ENCODE measurements at places on chromosomes 13 and 19. TPM values are rescaled to one million over a fixed set of nuclear protein-coding genes. Genes with fewer than 3 reads are reported as not detected.

The CCDC61 gene
- 10.8 TPM for total RNA-seq

The TUBA3C gene
- total RNA-seq: not detected

The CYP2B6 gene
- not detected for total RNA-seq

The HTR2A gene
- total RNA-seq: 0.55 TPM

The ZNF135 gene
- total RNA-seq: 2.5 TPM

The PTOV1 gene
- 122 TPM for total RNA-seq

The FUT1 gene
- 3.5 TPM for total RNA-seq

The ZNF681 gene
- 1.4 TPM for total RNA-seq

The ZNF69 gene
- total RNA-seq: 4.4 TPM

The KCNK6 gene
- total RNA-seq: 5.5 TPM

The LMTK3 gene
- total RNA-seq: 2.9 TPM

The ICAM5 gene
- total RNA-seq: 0.86 TPM

The ZDHHC20 gene
- 21.7 TPM for total RNA-seq

The NPAS1 gene
- total RNA-seq: 0.44 TPM

The ZNRF4 gene
- not detected for total RNA-seq

The SKA3 gene
- total RNA-seq: 1.1 TPM

The CPB2 gene
- total RNA-seq: not detected

The ATP4B gene
- not detected for total RNA-seq

The ZNF440 gene
- total RNA-seq: 6.3 TPM

The CPAMD8 gene
- total RNA-seq: 8.9 TPM

GRCh38 chr13:99425485-99426341 lies 75.6 kb upstream of the TM9SF2 start:
- no peak for DNase-seq

GRCh38 chr13:112664501-112665203 lies 25.2 kb upstream of the ATP11A start:
- no peak for DNase-seq

DNA sequence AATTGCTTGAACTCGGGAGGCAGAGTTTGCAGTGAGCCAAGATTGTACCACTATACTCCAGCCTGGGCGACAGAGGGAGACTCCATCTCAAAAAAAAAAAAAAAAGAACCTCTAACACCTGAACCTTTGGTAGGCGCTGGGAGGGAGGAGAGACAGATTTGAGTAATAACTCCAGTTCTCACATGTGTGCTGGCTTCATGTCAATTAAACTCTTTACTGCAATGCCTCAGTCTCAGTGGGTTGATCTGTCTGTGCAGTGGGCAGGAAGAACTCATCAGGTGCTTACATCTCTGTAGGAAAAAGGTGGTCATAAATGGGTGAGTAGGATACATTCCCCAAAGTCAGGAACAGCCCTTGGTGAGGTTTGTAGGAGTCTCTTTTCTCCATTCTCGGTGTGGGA lies 85.1 kb upstream of the ABCC4 start:
- DNase-seq: no peak

- peak; percentile 50 for DNase-seq
Measured at GRCh38 chr19:16420781-16421386, 50.9 kb downstream of the EPS15L1 start.

- no peak for DNase-seq
Measured at GRCh38 chr13:77415253-77416071, 88.6 kb upstream of the MYCBP2 start.

GRCh38 chr13:27334774-27335435 lies 64.3 kb downstream of the RASL11A start:
- no peak for DNase-seq

DNA sequence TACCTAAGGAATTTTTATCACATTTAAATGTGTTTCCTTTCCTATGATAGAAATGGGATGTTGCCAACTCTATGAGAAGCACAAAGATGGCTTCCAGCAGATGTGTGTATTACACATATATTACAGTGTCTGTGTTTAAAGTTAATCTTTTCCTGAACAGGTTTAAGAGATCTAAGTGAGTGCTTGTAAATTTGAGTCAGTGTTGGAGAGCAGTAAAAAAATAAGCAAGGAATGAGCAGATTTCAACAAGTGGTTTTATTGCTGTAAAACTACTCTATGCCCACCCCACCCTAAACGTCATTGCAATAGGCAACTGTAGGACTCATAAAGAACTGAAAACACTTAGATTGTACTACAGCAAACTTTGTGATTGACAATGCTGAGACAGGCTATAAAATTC lies 248.7 kb downstream of the KLF5 start:
- no peak for DNase-seq

GRCh38 chr13:60019119-60019993 lies 144.4 kb downstream of the DIAPH3 start:
- DNase-seq: no peak

DNA sequence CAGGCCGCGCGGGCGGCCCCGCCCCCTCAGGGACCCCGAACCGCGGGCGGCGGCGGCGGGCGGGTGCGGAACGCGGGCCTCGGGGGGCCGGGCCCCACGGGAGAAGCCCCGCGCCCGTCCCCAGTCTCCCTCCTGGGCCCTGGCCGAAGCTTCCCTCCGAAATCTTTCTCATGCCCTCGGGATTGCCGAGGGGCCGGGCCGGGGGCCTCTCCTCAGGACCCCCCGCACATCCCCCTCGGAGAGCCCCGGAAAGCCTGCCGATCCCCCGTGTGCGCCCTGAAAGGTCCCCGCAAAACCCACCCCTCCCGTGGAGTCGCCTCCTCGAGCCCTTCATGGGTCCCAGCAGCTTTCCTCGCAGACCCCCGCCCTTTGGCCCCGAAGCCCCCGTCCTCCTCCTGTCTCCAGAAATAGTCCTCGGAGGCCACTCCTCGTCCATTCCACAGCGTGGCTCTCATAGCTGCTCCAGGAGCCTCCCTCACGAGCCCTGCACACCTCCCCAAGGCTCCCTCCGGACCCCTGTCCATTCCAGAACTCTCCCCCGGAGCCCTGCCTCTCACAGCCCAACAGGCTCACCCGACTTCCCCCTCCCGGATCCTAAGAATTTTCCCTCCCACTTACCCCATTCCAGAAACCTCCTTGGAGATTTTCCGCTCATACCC lies 555 bp downstream of the SAMD4B start:
- peak; percentile 36 for DNase-seq

DNA sequence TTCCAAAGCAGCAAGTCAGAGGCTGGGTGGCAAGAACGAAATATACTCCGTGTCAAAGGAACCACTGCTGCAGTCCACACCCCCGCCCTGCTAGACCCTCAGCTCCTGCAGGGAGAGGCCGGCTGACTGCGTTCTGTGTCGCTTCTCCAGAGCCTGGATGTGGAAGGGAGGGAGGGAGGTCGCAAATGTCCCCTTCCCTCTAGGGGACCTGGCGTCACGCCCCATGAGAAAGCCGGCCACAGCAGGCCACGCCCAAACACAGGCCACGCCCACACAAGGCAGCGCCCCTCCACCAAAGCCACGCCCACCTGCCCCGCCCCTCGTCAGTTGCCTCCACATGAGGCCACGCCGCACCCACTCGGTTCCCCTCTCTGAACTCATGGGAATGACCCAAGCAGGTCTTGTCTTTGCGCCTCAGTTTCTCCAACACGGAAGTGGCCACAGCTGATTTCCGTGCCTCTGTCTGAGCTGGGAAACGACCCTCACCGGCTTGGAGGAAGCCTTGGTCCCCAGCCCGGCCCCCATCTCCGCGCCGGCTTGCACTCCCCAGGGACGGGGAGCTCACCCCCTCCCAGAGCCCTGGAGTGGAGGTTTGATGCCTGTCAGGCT lies 38.4 kb upstream of the TCF3 start:
- peak; percentile 40 for DNase-seq

DNA sequence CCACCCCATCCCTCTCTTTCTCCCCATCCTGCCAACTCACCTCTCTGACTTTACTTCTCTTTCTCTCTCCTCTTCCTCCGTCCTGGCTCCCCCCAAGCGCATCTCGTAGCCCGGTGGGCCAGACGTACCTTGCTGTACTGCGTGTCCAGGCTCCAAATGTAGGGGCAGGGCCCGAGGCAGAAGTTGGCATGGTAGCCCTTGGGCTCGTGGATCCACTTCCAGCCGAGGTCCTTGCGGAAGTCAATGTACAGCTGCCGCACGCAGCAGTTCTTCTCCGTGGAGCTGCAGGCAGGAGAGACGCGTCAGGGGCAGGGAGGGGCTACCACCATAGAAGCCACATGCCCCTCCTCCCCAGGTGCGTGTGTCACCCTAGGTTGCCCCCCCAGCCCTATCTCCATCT lies 21.7 kb downstream of the TGFB1 start:
- DNase-seq: no peak

- no peak for DNase-seq
Measured at GRCh38 chr13:44028734-44029133, 149.0 kb downstream of the LACC1 start.

DNA sequence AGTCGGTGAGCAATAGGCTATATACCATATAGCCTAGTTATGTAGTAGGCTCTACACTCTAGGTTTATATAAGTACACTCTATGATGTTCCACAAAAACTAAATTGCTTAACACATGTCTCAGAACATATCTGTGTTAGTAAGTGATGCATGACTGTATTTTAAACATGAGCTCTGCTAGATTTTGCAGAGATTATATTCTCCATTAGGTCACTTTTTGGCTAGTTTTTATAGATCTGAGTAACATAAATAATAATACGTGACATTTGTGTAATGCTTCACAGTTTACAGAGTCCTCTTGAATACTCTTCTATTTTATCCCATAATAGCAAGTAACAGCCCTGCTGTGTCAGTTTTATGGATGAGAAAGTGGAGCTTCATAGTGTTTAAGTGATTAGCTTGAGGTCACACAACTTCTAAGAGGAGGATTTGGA lies 47.8 kb downstream of the NDFIP2 start:
- DNase-seq: no peak

- DNase-seq: no peak
Measured at GRCh38 chr19:27920774-27921173, 1292.2 kb downstream of the UQCRFS1 start.

- no peak for DNase-seq
Measured at GRCh38 chr19:3124630-3125029, 11.2 kb upstream of the GNA15 start.

DNA sequence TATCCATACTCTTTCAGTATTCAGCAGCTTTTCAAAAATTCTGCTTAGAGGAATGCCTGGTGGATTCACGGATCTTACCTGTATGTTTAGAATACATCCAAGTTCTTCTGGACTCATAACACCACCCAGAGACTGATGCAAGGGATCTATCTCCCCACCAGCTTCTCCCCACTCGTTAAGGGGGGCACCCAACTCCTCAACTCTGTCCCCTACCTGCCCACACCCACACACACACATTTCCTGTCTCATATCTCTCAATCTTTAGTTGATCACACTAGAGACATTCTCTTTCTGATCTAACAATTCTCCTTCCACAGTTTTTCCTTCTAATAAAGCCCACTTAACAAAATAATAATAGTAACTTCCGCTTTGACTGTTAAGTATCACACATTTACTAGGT lies 110.1 kb downstream of the DLEU7 start:
- DNase-seq: no peak

DNA sequence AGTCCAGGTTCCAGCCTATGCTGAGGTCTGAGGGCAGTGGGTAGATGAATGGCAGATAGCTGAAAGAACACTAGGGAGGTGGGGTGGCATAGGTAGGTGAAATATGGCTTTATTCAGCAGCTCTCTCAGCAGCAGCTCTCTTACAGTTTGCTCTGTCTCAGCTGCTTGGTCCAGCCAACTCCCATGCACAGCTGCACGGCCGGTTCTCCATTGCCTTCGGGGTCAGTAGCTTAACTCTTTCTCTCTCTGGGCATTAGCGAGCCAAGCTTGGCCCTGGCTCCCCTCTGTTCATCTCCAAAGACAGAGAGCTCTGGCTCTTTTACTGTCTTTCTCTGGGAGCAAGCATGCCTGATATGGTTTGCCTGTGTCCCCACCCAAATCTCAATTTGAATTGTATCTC lies 151.9 kb downstream of the MYO16 start:
- no peak for DNase-seq

GRCh38 chr13:73089213-73089612 lies 30.4 kb downstream of the KLF5 start:
- DNase-seq: no peak

DNA sequence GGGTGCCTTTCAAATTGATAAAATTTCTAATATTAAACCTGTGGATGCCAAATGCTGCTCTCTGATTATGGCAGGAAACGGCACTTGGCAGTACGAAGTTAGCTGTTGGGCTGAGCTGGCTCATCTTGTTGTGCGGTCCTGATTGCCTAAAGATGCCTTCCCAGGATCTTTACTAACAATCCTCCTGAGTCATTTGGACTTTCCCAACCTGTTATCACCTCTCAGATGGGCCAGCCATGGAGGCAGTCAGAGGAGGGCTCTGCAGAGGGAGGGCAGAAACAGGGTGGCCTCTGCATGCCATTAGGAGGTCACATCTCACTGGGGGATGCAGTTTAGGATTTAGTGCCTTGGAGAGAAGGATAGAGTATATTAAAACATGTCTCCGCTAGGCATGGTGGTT lies 27.3 kb downstream of the ALOX5AP start:
- DNase-seq: no peak

GRCh38 chr19:16247353-16248182 lies 49.9 kb downstream of the AP1M1 start:
- peak; percentile 89 for DNase-seq

DNA sequence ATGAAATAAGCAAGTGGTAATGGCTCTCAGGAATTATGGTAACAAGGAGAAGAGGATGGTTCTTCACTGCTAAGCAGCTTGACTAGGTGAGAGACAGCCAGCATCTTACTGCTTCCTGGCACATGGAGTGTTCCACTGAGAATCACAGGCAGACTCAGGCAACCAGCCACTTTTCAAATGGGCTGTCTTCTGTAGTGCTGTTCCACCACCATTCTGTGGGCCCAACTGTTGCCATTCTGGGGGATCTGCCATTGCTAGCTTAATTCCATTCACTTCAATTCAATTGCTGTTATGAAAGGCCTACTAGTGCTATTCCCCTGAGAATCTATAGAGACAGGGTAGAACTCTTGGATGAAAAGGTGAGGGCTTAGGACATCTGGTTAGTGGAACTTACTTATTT lies 341.9 kb downstream of the KCNRG start:
- DNase-seq: no peak

DNA sequence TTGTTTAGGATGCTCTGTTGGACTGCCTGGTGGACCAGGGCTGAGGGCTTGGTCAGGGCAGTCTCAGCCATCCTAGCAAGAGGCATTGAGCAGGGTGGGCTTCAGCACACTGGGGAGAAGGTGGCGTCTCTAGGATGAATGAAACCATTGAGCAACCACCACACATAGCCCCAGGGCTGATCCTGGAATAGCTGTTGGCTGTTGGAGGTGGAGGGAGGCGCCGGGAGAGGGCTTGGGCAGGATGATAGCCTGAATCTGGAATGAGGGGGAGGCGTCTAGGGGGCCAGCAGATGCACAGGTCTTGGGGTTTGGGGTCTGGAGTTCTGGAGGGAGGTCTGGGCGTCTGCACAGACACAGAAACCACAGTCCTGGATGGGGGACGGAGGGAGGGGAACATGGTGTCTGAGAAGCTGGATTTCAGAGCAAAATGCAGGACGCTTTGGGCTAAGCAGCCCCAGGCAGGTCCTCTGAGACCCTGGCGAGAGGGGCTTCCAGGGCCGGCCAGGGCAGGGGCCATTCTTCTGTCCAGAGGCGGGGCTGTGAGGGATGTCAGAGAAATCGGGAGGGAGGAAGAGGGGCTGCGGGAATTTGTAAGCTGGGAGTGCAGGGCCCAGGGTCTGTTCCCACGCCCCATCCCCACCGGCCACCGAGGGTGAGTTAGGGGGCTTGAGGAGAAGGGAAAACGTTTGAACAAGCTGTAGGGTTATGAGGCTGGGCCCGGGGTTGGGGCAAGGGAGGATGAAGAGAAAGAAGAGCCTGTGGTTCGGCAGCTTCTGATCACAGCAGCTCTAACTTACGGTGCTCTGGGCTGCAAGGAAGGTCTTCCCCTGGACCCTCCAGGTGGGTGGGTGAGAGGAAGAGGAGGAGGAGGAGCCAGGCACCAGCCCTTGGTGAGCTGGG lies 5.2 kb downstream of the TRAPPC5 start:
- no peak for DNase-seq

Data from left cardiac atrium (tissue), 4 donors.